GM04504 (cell line): ENCODE measurements at places on chromosomes 3 and 15.

- peak; percentile 77 for DNase-seq
Observed at GRCh38 chr3:141402476-141403171, 34.3 kb downstream of the ZBTB38 start.

- DNase-seq = peak; percentile 42
Observed at GRCh38 chr3:16864610-16865313, 20.0 kb upstream of the PLCL2 start.

DNA sequence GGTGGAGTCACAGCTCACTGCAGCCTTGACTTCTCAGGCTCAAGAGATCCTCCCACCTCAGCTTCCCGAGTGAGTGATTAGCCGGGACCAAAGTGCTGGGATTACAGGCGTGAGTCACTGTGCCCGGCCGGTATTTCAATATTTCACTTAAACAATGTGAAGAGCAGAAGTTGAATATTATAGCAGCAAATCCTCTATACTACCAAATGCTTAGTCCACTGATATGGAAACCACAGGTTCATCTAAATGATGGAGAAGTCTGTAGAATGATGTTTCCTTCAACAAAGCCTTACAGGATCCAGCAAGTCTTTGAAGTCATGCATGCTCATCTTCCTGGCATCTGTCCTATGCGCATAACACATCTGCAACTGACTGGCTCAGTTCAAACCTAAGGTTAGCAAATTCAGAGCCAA, 20.3 kb upstream of the UACA start:
- no peak for DNase-seq

DNA sequence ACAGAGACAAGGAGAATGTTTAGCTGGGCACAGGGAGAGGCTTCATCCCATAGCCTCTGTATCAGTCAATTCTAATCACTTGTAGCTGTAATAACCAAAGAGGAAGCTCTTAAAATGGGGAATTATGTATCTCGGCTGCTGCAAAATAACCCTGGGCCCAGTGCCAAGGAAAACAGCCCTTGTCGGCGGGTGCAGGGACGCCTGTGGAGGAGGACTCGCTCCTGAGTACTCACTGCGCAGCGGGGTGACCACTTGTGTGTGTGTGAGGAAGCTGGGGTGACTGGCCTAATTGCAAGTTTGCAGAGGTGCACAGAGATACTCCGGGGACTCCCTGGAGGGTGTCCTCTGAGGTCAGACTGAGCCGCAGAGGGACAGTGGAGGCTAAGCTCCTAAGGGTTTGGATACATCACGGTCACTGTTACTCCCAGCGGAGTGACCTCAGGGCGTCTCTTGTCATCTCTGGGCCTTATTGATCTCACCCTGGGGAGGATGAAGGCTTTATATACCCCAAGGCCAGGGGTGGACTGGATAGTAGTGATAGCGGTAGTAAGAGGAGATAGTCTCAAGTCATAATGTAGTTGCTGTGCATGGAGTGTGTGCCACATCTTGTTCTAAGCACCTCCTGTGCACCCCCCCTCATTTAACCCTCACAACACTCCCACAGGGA, 37.2 kb downstream of the SLC6A6 start:
- DNase-seq = no peak

GRCh38 chr3:117485841-117486240, 776.3 kb downstream of the TUSC7 start:
- DNase-seq = no peak

DNA sequence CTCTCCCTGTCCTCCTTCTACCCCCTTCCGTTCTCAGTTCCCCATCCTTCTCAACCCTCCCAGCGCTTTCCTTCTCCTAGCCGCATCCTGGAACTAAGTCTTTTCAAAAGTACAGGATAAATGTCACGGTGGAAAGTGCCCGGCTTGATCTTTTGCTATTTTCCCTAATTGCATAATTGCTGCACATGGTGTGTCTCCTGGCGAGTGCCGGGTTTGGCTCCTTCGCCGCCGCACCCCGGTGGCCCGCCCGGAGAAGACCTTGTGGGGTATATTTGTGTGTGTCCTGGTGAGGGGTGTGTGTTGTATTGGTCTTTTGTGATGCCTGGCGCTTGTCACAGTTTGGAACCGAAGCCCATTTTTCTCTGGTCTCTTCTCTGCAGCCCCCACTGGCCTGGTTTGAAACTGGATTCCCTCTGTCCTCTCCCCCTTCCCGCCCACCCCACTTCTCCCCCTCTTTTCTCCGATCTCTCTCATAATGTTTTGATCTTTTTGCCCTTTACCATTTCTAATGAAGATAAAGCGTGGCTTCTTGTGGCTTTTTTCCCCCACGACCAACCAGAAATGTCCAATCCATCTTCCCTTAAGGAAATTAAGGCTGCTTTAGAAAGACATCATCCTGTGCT, 692 bp downstream of the UBE2E2 start:
- no peak for DNase-seq

DNA sequence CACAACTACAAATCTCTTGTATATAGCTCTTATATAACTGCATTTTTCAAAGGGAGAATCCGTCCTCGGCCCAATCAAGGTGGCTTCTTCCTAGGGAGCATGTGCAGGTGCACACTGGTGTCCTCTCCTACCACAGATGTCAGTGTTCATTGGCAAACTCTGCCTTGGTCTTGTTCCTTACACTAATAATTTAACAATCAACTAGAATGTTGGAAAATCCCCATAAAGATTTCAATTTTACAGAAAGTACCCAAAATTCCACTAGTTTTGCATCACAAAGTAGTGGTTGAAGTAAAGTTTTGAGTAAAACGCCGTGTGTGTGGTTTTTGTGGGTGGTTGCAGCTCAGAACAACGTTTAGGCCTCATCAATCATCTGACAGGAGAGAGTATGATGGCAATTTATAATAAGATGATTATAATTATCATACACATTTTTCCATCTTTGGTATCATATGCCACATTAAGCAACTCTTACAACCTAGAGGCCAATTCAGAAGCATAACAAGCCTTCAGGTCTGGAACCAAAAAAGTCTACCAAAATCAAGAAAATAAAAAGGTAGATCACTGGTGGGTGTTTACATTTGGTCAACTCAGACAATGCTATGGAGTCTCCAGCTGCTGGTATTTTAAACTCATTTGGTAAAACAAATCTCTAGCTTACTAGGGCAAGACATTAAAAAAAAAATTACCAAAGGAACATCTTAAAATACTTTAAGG, 128.9 kb upstream of the BHLHE40 start:
- DNase-seq = no peak

DNA sequence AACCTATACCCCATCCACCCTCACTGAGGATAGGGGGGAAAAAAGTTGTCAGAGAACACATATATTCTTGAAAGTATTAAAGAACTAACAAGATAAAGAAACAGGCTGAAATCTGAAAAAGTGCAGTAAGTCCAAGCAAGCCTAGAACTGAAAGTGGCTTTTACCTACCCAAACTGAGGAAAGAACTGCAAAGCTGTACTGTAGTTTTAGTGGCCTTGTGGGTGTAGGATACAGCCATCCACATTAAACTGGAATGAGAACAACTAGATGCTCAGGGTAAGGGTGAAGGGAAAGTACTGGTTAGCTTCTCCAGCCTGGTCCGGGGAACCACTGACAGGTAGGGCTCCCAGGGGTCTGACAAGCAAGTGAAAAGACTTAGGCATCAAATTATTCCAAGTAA, 10.1 kb downstream of the UBP1 start:
- DNase-seq = no peak
